ENCODE measurements at places on chromosomes 3 and 15.

DNA sequence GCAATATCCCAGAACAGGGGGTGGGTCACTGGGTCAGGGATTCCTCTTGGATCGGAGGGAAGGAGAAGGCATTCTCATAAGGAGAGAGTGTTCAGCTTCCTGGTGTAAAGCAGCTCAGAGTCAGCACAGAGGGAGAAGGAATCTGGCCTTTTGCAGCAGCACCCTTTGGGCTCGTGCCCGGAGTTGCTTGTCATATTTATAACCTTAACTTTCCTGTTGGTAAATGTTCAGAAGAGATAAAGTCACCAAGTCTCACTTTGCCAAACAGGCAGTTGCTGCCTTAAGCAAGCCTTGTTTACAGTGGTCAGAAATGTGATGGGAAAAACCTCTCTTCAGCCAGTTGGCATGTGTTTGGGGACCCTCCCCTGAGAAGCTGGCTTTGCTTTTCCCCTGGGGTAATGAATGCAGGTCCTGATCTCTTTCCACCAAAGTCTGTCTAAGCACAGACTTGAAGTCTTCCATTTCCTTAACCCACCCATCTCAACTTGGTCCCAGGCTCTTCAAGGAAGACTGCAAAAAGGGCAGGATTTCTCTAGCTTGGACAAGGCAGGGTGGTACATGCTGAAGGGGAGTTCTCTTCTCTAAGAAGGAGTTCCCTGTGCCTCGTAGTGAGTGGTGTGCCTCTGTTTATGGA is 206.9 kb upstream of the BHLHE40 start:
- no peak for DNase-seq

GRCh38 chr15:79397269-79397910 is 34.7 kb upstream of the MINAR1 start:
- DNase-seq = no peak

DNA sequence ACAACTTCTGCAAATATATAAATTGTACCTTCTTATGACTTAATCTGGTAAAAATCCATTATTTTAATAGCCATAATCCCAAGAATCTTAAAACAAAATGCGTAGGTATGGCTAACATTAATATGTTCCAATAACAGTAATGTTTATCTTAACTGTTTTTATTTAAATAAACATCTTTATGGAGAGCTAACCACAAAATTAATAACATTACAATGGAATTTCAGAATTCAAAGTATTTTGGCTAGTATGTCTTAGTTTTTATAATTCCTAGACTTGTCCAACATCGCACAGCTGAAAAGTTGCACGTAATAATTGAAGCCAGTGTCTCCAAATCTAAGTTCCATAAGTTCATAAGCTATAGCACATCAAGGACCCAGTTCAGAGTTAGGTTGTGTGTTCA is 47.6 kb downstream of the ANKRD28 start:
- no peak for DNase-seq

GRCh38 chr3:129462361-129462968 is 22.4 kb downstream of the IFT122 start:
- DNase-seq = no peak

- DNase-seq = no peak
Measured at GRCh38 chr3:145145461-145145860, 1015.5 kb downstream of the PLOD2 start.

- no peak for DNase-seq
Measured at GRCh38 chr3:42672515-42672914, 12.8 kb upstream of the KLHL40 start.

DNA sequence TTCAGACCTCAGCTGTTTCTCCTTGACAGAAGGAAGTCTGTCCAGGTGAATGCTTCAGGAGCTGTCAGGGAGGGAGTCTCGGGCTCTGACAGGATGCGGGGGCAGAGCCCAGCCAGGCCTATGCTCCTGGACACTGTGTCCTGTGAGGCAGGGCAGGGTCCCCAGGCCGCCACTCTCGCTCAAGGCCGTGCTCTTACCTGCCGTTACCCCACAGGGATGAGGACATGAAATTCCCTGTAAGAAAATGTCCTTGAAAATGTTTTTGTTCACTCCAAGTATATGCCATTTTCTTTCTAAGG is 63.9 kb downstream of the BOC start:
- no peak for DNase-seq

DNA sequence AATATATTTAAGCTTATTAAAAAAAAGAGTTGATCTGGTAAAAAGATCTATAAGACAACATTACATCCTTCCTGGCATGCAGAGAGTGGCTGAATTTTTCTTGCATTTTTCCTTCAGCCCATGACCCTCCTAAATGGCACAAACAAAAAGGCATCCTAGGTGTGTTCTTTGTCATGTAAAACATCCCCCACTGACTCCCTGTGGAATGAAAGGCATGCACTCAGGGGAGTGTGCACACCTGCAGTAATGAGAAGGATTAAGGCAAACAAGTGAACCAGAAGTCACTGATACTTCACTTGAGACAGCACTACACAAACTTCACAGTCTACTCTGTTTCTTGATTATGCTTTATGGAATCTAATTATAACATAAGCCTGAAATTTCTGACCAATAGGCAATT is 195.0 kb downstream of the RBMS3 start:
- DNase-seq = no peak

All from right kidney (tissue), 9 donors.